PC-9 (cell line): ENCODE measurements at places on chromosomes 11 and 22.

DNA sequence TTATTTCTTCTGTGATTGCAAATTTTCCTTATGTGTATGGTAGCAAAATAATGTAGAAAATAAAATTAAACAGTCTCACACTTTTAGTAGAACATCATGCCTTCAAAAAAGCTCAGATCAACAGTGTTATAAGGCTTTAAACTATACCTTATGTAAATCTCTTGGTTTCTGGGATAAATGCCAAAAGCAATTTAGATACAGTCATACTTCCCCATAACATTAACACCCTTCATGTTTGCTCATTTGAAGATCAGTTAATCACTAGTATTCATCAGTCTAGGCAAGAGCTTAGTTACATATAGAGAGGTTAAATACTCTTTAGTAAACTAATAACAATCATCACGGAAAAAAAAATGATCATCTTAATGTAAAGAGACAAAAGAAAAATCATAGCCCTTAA, 421.8 kb upstream of the ANO3 start:
- no peak for DNase-seq

- no peak for DNase-seq
Observed at GRCh38 chr11:124863826-124864165, 1.4 kb upstream of the ROBO3 start.

- DNase-seq: no peak
Observed at GRCh38 chr11:58796333-58796732, 48.2 kb downstream of the GLYATL2 start.

GRCh38 chr11:73982595-73982989, at the start of gene UCP2:
Gene UCP2, minus strand, starts transcription at chr11:73982843. Its CDS starts 4,465 bp downstream, at chr11:73978378.
- peak; percentile 89 for DNase-seq

DNA sequence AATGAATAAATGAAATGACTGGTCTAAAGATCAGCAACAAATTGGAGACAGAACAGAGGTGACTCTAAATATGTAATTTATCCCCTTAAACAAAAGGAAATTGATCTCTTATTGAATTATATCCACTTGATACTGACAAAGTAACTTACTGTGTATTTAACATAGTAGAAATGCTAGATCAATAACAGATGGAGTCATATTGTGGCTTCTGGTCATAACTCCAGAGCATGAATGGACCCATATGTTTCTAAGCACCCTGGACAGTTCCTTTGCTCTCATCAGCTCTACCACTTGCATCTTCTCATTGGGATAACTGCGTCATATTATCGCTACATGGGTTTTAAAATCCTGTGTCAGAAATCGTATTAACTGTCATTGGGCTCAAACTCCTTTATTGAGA, 222.3 kb downstream of the ETS1 start:
- DNase-seq: no peak

- DNase-seq: no peak
Observed at GRCh38 chr11:17651061-17651460, 68.3 kb upstream of the MYOD1 start.

GRCh38 chr22:48493733-48494132, 1333.9 kb downstream of the BRD1 start:
- DNase-seq: no peak

DNA sequence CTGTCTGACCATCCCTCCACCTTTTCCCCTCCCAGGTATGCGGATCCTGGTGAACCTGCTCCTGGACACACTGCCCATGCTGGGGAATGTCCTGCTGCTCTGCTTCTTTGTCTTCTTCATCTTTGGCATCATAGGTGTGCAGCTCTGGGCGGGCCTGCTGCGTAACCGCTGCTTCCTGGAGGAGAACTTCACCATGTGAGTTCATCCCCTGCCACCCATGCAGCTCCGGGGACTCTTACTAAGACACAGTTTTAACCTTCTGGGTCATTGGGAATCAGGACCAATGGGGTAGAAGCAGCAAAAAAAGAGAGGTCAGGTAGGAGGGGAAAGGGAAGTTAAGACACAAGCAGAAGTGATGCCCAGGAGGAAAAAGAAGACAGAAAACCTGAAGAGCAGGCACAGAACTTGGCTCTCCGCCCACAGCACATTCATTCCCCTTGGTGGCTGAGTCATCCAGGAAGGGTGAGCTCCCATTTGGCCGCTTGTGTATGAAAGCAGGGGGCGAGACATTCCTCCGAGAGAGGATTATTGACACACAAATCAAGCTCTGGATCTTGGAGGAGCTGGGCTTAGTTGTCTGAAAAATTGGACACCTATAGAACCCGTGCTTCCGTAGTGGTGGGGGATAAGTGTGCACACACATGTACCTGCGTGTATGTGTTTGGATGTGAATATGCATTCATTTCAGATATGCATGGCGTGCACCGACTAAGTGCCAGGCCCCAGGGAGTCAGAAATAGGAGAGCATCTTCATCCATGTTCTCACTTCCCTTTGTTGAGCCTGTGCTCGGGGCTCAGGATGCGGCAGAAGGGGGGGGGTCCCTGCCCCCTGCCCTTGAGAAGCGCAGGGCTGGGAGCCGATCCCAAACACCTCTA, 64.2 kb downstream of the CACNA1I start:
- DNase-seq: peak; percentile 95

GRCh38 chr11:75576499-75576918, 14.5 kb downstream of the SERPINH1 start:
- peak; percentile 48 for DNase-seq

DNA sequence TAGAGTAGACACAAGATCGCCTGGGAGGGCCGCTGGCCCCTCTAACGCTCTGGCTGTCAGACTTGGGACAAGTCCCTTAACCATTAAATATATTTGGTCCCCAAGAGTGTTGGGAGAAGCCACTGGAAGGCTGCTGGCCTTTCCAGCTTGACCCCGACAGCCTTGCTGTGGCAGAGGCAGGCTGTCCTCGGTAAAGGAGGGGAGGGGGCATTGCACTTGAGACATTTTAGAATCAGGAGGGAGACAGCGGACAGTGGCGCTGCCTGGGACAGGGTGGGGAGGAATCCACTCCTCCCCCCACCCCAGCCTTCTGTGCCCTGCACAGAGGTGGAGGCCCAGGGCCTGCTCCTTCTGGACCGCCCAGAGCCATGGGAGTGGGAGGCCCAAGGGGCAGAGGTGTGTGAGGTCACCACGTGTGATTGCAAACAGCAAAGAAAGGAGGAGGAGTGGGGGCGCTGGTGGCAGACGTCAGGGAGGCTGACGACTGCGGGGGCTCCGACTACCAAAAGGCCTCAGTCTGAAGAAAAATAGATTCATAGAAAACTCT, 28.9 kb downstream of the APOL1 start:
- DNase-seq: no peak

GRCh38 chr11:13114566-13115379, 105.7 kb downstream of the RASSF10 start:
- peak; percentile 49 for DNase-seq

DNA sequence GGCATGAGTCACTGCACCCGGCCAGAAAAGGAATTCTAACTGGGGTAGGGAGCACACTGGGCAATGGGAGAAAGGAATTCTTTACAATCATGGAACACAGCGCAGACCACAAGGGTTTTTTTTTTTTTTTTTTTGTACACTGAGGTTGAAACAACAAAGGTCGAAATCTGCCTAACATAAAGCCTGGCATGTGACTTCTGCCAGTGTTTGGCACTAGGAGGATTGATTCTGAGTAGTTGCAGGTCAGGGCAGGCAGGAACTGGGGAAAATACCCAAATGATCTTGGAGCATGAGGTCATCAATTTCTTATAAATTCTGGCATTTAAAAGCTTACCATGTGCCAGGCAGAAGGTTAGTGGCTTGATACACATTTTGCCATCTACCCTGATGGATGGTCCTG, 202.0 kb upstream of the SNX19 start:
- DNase-seq: no peak

DNA sequence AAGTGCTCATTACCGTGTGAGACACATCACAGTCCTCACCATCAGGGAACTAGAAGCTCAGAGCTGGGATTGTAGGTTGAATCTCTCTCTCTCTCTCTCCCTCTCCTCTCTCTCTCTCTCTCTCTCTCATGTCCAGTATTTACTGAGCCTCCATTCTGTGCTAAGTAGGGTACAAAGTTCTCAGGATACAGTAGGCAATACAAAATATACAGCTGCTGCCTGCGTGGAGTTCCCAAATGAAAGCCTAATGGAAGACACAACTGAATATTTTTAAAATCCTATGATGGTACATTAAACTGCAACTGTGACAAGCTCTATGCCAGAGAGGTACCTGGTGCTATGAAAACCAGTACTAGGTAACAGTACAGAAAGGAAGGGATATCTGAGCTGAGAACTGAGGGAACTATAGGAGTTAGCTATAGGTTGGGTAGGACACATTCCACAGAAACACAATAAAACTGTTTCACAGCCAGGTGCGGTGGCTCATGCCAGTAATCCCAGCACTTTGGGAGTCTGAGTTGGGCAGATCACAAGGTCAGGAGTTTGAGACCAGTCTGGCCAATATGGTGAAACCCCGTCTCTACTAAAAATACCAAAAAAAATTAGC, 9.6 kb upstream of the PRG2 start:
- no peak for DNase-seq

GRCh38 chr22:33544707-33545106, 375.6 kb downstream of the LARGE1 start:
- no peak for DNase-seq

DNA sequence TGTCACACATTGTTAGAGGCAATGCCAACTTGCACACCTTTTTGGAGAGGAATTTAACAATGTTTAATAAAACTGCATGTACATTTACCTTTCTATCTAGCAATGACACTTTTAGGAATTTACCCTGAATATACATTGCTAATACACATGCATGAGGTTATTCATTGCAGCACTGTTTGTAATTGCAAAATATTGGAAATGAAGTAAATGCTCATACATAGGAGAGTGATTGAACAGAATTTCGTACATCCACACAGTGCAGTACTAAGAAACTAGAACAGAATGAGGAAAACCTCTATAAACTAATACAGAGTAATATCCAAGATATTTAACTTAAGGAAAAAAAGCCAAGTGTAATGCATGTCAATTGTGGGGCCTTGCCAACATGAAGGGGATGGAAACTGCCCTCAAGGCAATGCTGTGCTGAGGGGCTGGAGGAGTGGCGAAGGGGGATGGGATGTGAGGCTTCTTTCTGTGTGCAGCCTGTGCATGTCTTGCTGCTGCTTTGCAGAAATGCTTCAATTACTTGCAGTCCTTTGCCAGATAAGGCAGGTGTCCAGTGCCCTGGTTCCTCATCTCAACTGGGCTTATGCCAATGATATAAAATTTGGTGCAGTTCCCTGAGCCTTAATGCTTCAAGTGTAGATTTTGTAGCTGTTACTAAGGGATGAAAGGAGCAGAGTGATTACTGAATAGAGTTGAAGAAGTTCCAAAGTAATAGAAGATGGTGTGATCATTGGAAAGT, 96.1 kb downstream of the GRIA4 start:
- no peak for DNase-seq

DNA sequence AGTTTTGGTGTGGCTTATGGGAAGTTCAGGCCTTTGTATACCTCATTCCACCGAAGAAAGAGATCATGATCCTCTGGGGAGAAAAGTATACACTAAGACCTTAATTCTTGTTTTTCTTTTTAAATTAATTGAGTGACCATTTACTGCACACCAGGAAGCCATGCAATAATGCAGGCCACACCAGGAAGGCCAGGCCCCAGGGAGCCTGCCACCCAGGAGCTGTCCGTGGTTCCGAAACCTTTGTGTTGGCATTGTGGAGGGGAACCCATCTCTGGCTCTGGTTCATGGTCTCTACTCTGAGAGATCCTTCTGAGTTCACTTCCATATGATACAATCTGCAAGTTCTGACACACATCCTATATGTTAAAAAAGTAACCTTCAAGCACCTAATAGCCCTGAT, 291.8 kb downstream of the MIAT start:
- peak; percentile 15 for DNase-seq

GRCh38 chr11:32328392-32328791, 106.9 kb downstream of the WT1 start:
- DNase-seq: no peak

DNA sequence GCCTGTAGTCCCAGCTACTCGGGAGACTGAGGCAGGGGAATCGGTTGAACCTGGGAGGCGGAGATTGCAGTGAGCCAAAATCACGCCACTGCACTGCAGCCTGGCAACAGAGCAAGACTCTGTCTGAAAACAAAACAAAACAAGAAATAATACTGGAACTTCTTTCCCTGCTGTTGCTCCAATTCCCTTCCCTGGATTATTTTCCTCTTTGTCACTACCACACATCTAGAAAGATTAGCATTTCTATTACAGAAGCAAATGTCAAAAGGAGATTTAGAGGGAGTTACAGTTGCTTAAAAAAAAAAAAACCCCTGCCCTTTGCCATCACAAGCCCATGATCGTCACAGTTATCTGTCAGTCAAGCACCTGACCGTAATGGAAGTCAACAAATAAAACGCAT, 17.7 kb upstream of the SCGB1D1 start:
- no peak for DNase-seq

- DNase-seq: no peak
Observed at GRCh38 chr11:118996926-118997626, 862 bp upstream of the CENATAC start.

GRCh38 chr11:62539238-62539925, 7.2 kb downstream of the AHNAK start:
- DNase-seq: peak; percentile 85

- DNase-seq: no peak
Observed at GRCh38 chr11:75141166-75141565, 9.7 kb upstream of the SLCO2B1 start.

DNA sequence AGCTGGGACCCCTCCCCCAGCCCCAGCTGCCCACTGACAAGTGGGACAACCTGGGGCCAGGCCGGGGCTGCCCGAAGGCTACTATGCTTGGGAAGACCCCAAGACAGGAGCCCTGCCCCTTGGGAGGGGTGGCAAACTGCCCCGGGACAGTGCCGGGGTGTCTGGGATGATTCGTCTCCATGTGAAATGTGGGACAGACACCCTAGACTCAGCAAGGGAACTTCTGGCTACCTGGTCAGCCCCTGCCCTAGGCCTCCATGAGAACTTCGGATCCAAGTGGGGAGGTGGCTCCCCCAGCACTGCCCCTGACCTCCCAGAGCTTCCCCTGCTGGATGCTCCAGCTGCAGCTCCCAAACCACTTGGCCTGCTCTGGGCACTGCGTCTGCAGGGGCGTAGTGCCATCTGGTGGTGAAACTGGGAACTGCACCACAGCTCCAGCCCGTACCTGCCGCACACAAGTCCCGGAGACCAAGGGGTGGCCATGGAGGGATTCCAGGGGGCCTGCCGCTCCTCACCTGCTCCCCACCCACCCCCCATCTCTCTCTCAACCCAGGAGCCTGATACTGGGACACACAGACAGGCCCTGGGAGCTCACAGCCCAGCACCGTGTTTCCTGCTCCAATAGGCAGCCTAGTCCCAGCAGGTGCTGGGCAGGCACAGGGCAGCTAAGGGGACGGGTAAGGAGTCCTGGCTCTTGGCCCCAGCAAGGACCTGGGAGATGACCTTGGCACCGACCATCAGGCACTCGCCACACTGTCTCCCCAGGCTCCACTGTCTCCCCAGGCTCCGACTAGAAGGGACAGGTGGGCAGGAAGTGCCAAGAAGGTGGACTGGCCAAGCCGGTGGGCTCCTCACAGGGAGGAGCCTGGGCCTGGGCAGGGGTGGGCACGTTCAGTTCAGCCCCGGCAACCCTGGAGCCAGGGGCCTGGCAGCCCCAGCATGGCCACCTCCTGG, 194.1 kb downstream of the IGLL1 start:
- DNase-seq: peak; percentile 41

- DNase-seq: no peak
Observed at GRCh38 chr11:117427356-117427874, 99.8 kb downstream of the CEP164 start.
